Activated T-helper 2 cell treated with anti-CD3 and anti-CD28 coated beads, Interferon-gamma antibody, Interleukin-2, Interleukin-4, amounts not matched to agents 10 μg/mL and 5 μg/mL and 100 μg/mL, durations not matched to agents 14 hours and 24 hours and 36 hours (primary cell): ENCODE measurements at places on chromosomes 13 and 19. TPM values are rescaled to one million over a fixed set of nuclear protein-coding genes. Genes with fewer than 3 reads are reported as not detected.

ZNF429 gene
- total RNA-seq: 3.1 and 5.0 TPM in 2 replicates

MAST1 gene
- 5.2 and 6.5 TPM in 2 replicates for total RNA-seq

DNA sequence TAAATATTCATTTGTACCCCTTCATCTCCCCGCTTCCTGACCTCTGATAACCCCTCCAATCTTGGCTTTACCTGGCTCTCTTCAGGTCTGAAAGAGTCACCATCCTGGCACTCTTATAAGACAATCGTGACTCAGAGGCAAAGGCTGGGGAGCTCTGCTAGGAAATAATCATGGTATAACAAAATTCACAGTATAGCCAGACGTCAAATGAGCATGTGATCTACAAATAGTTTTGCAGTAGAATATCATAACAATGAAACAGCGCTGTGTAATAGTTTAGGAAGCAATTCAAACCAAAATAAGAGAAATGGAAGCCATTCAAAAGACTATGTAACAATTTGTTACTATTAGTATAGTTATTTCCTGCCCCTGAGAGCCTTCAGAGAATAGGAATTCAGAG is 34.2 kb downstream of the RXFP2 start:
- DNase-seq: no peak
- peak overlapping the region; percentile 15 for H3K4me3 ChIP-seq
- H3K27me3 ChIP-seq: peaks cover 6% of the 10 kb centered on the region
- no peaks in the 10 kb centered on the region for H3K36me3 ChIP-seq

- no peak for DNase-seq
- H3K4me1 ChIP-seq: peaks cover 12% of the 10 kb centered on the region
- no peak overlapping the region for H3K4me3 ChIP-seq
- peak overlapping the region; percentile 46 for H3K27ac ChIP-seq
- peaks cover 7% of the 10 kb centered on the region for H3K36me3 ChIP-seq
These were observed 245.4 kb downstream of the SHISA2 start for GRCh38 chr13:25806264-25806974.

GRCh38 chr13:112034231-112034630 is 32.7 kb upstream of the SOX1 start:
- H3K27me3 ChIP-seq: no peaks in the 10 kb centered on the region
- H3K4me3 ChIP-seq: no peak overlapping the region
- no peak for DNase-seq
- no peaks in the 10 kb centered on the region for H3K36me3 ChIP-seq
- no peaks in the 10 kb centered on the region for H3K4me1 ChIP-seq
- H3K27ac ChIP-seq: no peak overlapping the region

DNA sequence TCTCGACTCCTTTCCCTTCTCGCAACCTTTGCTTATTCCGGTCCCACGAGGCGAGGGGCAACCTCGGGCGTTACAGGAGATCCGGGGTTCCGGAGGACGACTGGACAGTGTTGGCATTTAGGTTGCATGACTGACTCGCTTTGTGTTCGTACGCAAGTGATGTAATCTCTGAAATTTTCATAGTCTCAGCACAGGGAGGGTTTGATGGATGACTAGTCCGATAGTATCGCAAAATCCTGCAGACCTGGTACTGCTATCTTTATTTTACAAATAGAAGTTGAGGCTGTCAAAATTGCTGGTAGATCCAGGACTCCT is 342 bp downstream of the DDX49 start:
- peak overlapping the region; percentile 96 for H3K4me3 ChIP-seq
- H3K27ac ChIP-seq: peak overlapping the region; percentile 94
- peaks cover 19% of the 10 kb centered on the region for H3K4me1 ChIP-seq
- no peaks in the 10 kb centered on the region for H3K27me3 ChIP-seq
